Erythroblast (primary cell): ENCODE measurements at places on chromosomes 1 and 21.

DNA sequence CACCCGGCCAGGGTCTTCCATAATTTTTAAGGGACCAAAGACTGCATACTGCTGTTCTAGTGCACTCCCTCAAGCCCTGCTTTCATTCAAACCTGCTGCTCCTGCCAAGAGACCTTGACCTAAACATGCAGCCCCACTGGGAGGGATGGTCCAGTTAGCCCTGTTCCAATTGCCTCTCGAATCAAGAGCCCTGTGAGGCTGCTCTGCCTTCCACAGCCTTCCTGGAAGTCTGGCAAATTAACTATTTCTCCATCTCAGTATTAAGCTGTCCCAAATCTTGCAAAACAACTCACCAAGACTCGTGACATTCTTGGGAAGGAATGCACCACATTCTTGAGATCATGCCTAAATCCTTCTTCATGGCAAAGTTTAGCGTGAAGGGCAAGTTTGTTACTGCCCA, 231.3 kb downstream of the C1orf94 start:
- DNase-seq: no peak

DNA sequence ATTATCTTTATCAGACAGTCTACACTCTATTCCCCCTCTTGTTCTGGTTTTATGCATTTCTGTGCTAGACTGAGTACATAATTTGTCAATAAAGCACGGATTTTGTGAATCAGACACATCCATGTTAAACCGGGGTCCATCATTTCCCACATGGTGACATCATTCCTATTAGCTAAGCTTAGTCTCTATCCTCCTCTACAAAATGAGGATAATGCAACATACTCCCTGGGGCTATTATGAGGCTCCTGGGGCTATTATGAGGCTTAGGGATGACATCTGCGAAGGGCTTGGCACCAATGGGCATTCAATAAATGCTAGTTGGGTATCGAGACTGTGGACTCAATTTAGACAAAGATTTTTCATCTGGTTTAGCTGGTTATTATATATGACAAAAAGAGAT, 25.1 kb upstream of the APP start:
- DNase-seq: no peak

GRCh38 chr1:221719987-221720386, 21.9 kb downstream of the DUSP10 start:
- no peak for DNase-seq

- no peak for DNase-seq
Measured at GRCh38 chr1:220952961-220953643, 73.9 kb downstream of the HLX start.

DNA sequence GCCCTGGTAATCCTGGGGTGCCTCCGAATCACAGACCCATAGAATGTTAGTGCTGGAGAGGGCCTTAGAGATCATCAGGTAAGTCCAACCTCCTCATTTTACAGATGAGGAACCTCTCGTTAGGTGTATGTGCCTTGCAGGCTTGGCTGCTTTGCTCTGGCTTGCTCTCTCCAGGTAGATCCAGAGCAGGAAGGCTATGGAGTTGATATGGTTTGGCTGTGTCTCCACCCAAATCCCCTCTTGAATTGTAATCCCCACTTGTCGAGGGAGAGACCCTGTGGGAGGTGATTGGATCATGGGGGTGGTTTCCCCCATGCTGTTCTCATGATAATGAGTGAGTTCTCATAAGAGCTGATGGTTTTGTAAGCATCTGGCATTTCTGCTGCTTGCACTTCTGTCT, 186.0 kb upstream of the PLXNA2 start:
- no peak for DNase-seq

GRCh38 chr1:118618618-118619340, 369.4 kb downstream of the TBX15 start:
- no peak for DNase-seq

DNA sequence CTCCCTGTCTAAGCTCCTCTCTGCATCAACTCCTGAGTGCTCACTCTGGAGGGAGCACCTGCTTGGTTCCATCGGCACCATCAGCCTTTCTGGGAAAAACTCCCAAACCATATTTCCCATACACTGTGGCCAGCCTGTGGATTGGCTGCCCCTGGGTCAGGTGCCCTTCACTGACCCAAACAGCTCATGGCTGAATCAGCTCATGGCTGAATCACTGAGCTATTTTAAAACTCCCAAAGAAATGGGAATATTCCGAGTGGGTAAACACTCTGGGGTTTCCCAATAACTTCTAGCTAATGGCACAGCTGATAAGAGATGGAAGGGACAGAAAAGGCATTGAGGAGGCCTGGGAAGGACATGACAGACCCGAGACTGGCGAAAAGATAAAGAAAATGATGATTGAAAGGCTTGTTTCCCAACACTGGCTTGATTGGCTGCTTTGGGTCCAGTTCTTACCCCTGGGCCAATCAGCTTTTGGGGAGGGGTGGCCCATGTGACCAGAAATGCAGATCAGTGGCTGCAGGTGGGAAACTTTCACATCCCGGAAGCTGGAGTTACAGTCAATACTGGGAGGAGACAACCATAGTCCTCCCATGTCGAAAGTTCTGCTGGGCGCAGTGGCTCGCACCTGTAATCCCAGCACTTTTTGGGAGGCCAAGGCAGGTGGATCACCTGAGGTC, 37.3 kb upstream of the KAZN start:
- no peak for DNase-seq

- DNase-seq: no peak
Measured at GRCh38 chr1:165109013-165109412, 247.5 kb downstream of the LMX1A start.

GRCh38 chr21:41349126-41349525, 12.7 kb upstream of the MX2 start:
- DNase-seq: no peak

- DNase-seq: no peak
Measured at GRCh38 chr1:85024736-85025135, 23.6 kb downstream of the MCOLN3 start.

DNA sequence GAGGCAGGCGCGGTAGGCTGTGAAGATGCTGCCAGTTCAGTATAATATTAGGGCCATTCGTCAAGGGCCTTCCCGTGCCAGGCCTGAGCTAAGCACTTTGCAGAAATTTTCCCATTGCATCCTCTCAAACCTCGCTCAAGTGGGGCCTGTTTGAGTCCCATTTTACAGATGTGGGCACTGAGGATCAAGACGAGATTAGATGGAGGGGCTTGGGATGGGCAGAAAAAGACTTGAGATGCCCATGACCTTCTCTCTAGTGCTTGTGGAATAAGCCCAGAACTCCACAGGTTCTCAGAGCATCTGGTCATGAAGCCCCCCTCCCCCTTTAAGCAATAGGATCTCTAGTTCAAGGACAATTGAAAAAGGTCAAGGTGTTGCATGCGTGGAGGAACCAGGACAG, 9.9 kb downstream of the EPHA8 start:
- DNase-seq: no peak

GRCh38 chr1:82634266-82634665, 833.5 kb downstream of the ADGRL2 start:
- DNase-seq: no peak

DNA sequence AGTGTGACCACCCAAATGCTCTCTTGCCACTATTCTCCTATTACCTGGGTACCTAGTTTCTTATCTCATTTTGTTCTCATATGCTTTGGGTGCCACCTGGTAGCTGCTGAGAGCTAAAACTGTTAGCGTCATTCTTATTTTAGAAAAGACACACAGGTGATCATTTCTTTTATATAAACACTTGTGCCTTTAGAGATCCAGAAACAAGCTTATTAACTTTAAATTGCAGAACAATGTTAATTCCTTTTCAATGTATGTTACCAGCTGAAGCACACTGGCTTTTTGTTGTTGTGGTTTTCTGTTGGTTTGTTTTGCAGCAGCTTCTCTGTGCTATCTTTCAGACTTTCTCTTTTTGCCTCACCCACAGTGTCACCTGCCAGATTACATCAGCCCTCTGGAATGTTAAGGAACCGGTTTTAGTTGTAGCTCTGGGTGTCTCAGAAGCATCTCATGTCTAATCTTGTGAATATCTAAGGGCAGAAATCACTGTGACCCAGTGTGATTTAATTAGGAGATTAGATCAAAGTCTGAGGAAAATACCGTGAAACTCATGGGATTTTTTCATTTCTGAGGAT, 43.4 kb upstream of the SLC19A2 start:
- DNase-seq: no peak

DNA sequence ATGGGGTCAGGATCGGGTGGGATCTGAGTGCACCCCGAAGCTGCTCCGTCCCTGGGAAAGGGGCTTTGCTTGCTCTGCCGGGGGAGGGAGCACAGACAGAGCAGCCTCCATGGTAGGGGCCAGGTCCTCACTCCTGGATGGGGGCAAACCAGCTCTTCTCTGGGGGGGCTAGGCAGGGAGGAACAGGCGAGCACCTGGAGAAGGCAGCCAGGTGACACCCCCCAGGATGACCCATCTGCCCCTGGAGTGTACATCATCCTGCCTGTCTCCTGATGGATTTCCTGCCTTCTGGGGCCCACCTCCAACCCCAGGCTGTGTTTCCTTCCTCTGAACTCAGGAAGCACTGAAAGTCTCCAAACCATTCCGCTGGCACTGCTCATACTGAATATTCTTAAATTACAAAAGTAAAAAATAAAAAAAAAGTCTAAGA, 248.0 kb downstream of the RHOU start:
- DNase-seq: no peak

GRCh38 chr1:3324704-3325535, 129.5 kb upstream of the ARHGEF16 start:
- no peak for DNase-seq

- no peak for DNase-seq
Measured at GRCh38 chr21:35538386-35538785, 489.3 kb upstream of the RUNX1 start.

GRCh38 chr1:143643148-143643885, 328.5 kb downstream of the FAM72C start:
- no peak for DNase-seq

GRCh38 chr21:25464275-25464674, 143.0 kb downstream of the MRPL39 start:
- DNase-seq: no peak

GRCh38 chr1:30888391-30888790, 20.2 kb downstream of the SDC3 start:
- no peak for DNase-seq

DNA sequence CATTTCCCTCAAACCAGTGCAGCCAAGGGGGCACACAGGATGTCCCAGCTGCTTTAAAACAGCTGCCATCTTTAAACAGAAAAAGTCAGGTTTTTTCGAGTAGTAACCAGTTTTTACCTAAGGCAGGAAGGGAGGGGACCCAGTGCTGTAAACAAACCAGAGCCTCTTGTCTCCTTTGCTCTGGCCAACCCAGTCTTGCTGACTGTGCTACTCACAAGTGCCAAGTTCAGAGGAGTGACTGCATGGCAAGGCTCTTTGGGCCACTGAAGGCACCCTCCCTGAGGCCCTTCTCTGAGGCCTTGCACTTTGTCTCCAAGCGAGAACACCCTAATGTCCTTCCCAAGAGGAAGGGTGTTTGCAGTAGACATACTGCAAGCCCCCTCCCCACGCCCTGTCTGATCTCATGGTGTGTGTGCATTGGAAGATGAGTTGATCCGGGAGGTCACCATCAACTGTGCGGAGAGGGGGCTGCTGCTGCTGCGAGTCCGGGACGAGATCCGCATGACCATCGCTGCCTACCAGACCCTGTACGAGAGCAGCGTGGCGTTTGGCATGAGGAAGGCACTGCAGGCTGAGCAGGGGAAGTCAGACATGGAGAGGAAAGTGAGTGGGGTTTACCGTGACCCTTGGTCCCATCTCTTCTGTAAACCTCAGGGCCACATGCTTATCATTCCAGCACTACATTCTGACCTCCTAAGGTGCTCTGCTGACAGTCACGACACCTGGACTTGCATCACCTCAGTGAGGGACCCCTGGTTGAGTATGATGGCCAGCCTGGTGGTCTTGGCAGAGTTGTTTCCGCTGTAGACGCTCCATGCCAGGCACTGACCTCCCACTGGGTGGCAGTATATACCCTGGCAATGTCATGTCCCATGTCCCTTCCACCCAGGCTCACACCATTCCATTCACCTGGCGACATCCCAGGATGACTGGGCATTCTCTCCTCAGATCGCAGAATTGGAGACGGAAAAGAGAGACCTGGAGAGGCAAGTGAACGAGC, 4.7 kb downstream of the DNALI1 start:
- peak; percentile 65 for DNase-seq

DNA sequence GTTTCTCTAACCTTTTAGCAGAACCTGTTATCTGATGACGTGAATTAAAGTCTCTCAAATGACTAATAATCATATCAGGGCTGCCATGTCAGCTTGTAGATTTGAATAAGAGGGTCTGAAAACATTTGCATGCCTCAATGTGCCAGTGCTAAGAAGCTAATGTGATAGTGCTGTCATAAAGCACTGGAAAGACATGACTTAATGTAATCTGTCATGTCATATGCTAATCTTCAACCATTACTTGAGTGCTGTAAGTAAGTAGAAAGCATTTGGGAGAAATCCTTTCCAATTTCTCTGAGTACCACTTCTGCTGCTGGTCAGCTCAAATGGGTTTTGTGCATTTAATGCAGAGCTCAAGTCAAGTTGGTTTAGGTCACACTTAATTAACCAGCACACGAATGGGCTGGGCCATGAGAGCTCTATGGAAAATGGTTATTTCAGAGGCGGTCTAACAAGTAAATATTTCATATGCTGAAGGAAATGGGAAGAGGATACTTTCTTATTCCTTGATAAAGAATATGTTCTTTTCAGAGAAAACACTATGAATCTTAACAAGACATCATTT, 609.2 kb downstream of the LMO4 start:
- no peak for DNase-seq

- no peak for DNase-seq
Measured at GRCh38 chr1:1006305-1007159, 6.6 kb upstream of the HES4 start.

GRCh38 chr1:25858906-25859789, at the start of gene AUNIP:
AUNIP (minus strand) TSS chr1:25859457; CDS start chr1:25859357, 100 bp downstream.
- DNase-seq: peak; percentile 96

DNA sequence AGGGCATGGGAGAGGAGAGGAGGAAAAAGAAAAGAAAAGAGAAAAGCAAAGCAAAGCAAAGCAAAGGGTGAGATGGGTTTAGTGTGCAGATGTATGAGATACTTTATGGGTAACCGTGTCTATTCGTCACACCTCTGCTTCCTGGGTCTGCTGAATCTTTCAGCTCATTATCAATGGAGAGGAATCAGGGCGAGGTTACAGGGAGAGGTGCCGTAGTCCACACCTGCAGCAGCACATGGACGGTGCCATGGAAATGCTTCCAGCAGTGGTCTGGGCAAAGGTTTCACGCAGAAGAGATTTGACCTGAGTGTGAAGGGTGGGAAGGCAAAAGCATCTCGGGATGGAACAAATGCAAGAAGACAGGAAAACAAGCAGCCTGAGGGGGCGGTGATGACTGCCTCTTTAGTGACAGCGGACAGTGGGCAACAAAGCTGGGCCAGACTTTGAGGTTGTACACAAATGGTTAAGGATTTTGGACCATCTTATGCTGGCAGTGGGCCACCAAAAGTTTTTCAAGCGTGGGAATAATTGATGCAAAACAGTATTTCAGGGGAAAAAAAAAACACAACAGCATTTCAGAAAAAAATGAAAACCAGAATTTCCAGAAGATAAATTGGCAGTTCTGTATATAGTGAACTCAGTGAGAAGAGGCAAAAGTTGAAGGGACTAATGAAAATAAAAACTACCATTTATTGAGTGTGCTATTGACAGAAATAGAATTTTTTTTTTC, 19.5 kb upstream of the SRP9 start:
- no peak for DNase-seq
